Ecto neural progenitor cell (in vitro differentiated cells): ENCODE measurements at places on chromosomes 13 and 19.

DNA sequence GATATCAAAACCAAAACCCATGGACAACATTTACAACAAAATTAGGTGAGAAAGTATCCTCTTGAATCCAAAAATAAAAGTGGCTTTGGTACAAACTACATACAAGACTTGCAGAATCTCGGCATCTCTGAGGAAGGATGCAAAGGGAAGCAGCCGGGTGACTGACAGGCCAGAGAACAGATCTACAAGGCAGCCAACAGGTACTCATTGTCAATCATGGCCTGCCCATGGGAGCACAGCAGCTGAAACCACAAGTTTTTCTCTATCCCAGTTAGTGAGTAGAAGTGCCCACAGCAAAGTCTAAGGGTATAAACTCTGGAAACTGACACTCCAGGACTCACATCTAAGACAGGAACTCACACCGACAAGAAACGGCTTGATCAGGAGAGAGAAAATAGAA is 74.5 kb downstream of the TBC1D4 start:
- DNase-seq = no peak

GRCh38 chr13:29503041-29503837 is 92.2 kb downstream of the SLC7A1 start:
- peak; percentile 76 for DNase-seq

- no peak for DNase-seq
Measured at GRCh38 chr19:30309176-30309575, 63.0 kb upstream of the ZNF536 start.

- no peak for DNase-seq
Measured at GRCh38 chr19:15248106-15248505, 15.9 kb upstream of the EPHX3 start.

DNA sequence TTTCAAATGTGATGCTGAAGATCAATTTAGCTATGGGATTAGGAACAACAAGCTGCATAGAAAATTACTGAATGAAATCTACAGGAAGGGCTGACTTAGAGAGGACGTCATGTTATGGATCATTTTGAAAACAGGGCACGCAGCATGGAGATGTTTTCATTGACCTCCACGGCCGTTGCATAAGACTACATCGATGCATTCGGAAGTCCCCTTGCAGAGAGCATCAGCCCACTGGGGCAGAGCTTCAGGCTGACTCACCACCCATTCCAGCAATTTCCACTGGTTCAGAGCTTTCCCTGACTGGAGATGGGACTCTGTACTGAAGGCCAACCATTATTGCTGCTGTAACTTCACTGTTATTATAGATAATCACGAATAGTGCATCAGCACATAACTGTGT is 305.3 kb downstream of the IRS2 start:
- no peak for DNase-seq

DNA sequence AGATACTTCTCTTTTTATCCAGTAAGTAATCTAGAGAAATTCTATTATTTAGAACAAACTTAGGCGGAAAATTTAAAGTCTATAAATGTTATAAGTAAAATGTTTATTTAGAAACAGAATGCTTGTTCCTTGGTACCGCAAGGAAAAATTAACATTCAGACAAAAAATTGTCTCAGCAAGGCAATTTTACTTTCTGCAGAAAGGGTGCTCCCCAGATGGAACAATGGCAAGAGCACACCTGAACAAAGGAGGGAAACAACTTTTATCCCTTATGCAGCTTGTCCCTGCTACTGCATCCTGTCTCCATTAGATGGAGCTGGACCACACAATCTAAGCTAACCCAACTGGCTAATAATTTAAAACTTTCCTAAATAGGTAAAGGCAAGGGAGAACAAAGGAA is 6.5 kb upstream of the ZNF708 start:
- no peak for DNase-seq

DNA sequence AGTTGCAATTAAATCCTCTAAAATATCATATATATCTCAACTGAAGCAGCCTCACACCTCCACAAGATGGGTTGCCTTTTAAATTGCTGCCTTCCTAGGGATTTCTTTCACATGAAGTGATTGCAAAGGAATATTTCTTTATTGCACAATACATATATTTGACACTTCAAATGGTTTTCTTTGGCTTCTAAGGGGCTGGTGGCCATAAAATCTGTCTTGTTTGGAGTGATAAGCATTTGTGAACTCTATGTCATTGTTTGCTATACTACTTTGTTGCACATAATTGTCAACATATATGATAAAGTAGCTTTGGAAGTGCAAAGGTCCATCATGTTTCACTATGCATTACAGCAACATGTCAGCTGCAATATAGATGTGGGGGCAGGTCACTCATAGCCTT is 2380.9 kb downstream of the PCDH9 start:
- no peak for DNase-seq

GRCh38 chr13:93953841-93954240 is 525.6 kb downstream of the DCT start:
- DNase-seq = no peak

DNA sequence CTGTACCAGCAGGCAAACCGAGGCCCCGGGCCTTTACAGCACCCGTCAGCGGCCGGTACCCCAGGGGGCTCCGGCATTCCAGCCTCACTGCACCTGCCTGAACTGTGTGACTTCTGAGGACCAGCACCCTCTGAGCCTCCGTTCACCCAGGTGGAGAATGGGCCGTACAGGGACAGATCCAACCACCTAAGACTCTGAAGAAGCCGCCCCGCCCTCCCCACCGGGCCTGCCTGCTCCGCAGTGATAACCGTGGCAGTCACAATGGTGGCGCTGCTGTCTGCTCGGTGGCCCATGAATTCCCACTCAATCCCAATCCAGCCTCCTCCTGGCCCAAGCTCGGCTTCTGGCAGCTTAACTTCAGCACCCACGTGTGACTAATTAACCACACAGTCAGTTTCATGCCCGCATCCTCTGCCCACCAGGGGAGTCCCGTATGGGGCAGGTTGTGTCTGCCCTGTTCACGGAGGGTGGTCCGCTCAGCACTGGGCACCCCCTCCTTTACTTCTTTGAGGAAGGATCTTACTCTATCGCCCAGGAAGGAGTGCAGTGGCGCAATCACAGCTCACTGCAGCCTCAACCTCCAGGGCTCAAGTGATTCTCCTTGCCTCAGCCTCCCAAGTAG is 3.4 kb downstream of the TCF3 start:
- DNase-seq = no peak

DNA sequence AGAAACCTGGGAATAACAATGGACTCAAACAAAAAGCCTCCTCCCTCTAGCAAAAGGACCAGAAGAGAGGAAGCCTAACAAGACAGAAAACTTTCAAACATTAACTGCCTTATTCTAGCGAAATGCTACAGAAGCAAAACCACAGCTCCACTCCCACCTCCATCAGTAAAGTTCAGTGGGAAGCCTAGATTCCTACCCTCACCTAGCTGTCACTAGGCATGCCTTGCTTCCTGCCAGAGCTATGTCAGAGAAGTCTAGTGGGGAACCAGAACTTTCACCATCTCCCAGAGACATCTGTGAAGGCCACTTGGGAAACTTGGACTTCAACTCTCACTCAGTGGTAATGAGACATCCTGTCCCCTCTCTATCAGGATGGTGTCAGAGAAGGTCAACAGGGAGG is 37.1 kb downstream of the DPY19L3 start:
- no peak for DNase-seq

DNA sequence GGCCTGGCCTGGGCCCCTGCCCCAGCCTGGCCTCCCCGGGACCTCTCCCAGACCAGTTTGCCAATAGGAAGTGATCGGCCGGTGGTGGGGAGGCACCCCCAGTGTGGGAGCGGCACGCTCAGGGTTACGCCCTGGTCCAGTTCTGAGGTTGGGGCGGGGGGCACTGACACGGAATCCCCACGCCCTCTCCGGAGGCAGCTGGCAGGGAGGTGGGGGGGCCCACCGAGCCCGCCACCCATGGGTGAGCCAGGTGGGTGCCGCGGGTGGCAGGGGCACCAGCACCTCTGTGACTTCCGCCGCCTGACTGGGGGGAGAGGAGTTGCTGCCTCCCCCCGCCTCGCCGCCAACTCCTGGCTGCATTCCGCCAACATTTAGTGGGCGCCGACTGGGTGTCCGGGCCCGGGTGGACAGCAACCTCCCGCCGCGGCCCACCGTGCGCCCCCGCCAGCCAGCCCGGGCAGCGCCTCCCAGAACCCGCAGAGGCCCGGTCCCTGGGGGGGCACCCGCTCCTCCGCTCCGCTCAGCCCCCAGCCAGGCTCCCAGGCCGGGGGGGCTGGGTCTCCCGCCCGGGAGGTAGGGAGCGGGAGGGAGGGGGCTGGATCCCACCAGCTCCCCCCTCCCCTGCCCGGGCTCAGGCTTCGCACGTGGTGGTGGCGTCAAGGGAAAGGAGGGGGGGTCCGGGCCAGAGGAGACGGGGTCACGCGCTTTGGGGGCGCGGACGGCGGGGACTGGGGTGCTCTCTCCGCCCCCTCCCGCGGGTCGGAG is 2.0 kb downstream of the ZBTB7A start:
- DNase-seq = peak; percentile 67

- no peak for DNase-seq
Measured at GRCh38 chr13:32135655-32136054, 104.1 kb downstream of the FRY start.

- no peak for DNase-seq
Measured at GRCh38 chr13:31896427-31896826, 135.1 kb upstream of the FRY start.

DNA sequence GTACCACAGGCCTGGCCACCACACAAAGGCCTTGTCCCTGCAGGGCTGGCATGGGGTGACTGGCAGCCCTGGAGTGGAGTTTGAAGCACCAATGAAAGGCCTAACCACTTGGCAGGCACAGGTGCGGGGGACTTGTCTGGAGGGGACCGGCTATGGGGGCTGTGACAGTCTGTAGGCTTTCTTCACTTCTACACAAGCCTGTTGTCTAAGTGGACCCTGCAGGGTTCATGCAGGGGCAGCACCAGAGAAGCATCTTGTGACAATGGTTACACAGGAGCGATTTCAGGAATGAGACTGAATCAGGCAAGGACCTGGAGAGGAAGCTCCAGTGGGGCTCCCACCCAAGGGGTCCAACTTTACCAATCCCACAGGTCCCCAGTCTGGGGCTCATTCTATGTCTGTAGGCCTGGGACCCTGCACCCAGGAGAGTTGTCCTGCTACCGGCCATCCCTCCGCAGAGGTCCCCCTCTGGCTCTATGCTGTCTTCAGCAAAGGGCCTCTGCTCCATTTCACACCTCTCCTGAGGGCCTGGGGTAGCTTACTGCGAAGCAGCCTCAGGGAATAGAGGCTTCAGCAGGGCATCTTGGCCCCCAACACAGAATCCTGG is 2.3 kb upstream of the ZNF837 start:
- DNase-seq = no peak

GRCh38 chr19:6185093-6185834 is 49.8 kb downstream of the ACSBG2 start:
- DNase-seq = no peak

- DNase-seq = peak; percentile 55
Measured at GRCh38 chr13:79451500-79451962, 29.4 kb upstream of the NDFIP2 start.

DNA sequence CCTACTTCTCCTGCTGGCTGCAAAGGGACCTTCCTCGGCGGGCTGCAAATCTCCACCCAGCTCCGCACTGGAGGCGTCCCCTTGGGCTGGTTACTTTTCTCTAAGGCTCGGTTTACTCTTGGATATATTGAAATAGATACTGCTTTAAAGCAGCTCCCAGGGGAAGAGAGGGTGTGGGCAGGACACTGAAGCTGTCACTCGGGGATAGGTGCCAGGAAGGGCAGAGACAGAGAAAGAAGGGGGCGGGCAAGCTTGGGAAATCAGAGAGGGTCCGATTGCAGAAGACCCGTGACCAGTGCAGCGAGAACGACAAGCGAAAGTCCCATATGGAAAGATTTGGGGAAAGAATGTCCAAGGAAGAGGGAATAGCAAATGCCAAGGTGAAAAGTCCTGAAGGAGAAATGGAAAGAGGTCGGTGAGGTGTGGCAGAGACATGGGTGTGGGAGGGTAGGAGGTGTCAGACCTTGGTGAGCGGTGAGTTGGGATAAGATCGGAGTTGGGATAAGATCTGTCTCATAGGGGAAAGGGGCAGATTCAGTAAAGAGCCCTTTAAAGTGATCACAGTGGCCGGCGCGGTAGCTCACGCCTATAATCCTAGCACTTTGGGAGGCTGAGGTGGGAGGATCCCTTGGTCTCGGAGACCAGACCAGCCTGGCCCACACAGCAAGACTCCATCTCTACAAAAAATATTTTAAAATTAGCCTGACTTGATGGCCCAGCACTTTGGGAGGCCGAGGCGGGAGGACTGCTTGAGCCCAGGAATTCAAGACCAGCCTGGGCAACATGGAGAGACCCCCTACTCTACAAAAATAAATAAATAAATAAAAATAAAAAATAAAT is 618 bp downstream of the THSD8 start:
- DNase-seq = no peak

- peak; percentile 97 for DNase-seq
Measured at GRCh38 chr19:11155373-11156120, at the start of gene SPC24. TSS of gene SPC24 (minus strand) at chr19:11155782. CDS start at chr19:11155776, 6 bp downstream.

GRCh38 chr13:107838588-107839161 is 376.7 kb downstream of the LIG4 start:
- no peak for DNase-seq

DNA sequence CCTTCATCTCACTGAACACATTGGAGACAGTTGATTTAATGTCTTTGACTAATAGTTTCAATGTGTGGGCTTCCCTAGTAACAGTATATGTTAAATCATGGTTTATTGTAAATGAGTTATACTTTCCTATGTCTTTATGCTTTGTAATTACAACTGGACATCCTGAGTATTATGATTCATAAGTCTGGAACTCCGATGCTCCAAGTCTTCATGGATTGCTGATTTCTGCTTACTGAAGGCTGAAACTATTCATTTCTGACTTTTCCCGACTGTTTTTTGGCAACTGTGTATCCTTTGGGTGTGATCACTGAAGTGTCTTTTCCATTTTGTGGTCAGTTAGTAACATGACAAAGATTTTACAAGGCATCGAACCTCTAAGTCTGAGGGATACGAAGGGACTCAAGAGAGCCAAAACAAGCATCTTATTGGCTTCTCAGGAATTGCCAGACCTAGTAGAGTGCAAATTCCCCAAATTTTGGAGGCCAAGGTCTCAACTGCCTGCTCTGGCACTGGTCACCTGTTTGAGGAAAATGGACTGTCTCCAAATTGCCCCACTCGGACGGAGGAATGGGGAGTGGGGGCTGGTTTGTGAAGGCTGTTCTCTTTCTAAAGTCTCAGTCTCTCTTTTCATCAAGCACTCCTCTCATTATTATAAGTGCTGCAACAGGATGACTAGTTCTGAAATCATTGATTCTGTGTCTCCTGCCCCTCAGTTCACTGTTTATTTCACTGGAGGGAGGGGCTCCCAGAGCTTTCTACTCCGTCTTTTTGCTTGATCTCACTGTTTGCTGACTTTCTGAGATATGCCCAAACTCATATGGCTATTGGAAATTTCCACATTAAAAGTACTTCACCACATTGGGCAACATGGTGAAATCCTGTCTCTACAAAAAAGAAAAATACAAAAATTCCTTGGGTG is 20.2 kb upstream of the CD70 start:
- no peak for DNase-seq
